Tongue (tissue), 3 donors: ENCODE measurements at places on chromosomes 7 and 10. TPM values are rescaled to one million over a fixed set of nuclear protein-coding genes. Genes with fewer than 3 reads are reported as not detected.

DNA sequence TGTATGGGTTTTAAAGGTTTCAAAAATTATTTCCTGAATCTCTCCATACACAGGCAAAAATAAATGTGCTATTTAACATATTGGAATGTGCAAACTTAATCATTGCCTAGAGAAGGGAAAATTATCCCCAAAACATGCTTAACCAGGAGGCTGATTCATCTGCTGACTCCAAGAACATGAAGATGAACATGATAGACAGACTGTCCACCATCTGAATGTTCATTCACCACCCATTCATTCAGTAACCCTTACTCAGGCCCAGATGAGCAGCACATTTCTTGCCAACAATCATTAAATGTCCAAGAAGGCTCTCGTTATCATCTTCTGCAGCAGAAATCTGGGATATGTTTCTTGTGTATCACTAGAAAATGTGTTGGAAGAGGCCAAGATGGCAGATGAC, 110.6 kb downstream of the PPP1R9A start:
- DNase-seq, result no peak

DNA sequence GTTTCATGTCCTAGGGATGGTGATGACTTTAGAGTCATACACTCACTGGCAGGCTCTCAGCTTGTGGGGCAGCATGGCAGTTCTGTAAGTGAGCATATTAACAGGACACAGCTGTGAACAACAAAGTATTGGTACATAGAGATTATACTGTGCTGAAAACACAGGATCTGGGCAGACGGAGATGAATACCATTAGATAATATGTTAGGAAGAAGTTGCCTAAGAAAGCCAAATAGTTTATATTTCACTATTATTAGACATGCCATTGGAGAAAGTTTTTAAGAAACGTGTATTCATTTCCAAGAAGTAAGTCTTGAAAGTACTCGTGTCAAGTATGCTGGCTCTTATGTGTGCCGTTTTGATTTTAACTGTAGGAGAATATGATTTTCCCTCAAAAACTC, 274.5 kb downstream of the INHBA start:
- peak; percentile 12 for DNase-seq

GRCh38 chr10:129773359-129773990, 190.6 kb downstream of the EBF3 start:
- no peak for DNase-seq

DNA sequence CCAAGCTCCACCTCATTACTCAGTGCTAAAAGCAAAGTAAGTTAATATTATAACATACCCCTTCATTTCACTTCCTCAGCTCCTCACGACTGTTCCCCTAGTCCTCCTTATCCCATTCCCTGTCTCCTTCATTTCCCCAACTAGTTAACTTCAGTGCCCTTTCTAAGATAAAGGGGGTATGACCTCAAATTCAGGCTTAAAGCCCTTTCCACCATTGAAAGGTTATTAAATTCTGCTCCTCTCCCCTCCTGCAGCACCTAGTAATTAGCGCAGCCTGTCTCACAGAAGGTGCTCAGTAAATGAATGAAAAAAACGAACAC, 1.0 kb downstream of the CRPPA start:
- DNase-seq, result no peak

GRCh38 chr7:77403957-77404356, 12.2 kb downstream of the GSAP start:
- DNase-seq, result no peak

GRCh38 chr10:42976351-42977031, 100.4 kb upstream of the RET start:
- DNase-seq, result no peak

- DNase-seq, result no peak
These were observed 102.4 kb downstream of the HIPK2 start for GRCh38 chr7:139675127-139676125.

- no peak for DNase-seq
These were observed 117.2 kb downstream of the ACTR3B start for GRCh38 chr7:152876749-152877148.

- peak; percentile 79 for DNase-seq
These were observed 45.3 kb upstream of the ZMIZ1 start for GRCh38 chr10:79023240-79024162.

DNA sequence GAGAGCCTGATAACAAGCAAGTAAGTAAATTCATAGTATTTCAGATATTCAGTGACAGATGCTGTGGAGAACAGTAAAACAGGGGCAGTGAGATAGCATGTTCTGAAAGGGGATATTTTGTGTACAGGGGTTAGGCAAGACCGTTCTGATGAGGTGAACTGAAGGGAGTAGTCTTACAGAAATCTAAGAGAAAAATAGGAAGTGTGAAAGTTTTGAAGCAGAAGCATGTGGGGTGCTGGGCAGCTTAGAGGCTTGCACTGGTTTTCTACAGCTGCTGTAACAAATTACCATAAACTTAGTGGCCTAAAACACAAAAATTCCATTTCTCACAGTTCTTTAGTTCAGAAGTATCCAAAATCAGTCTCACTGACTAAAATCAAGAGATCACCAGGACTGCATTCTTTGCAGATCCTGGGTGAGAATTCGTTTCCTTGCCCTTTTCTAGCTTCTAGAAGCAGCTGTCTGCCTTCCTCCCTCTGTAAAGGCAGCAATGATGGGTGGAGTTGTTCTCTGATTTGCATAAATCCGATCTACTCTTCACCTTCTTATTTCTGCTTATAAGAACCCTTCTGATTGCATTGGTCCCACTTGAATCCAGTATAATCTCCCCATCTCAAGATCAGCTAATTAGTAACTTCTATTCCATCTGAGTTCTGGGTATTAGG, 7.5 kb upstream of the KLF14 start:
- no peak for DNase-seq

GRCh38 chr10:87658321-87658795, 1.3 kb upstream of the PAPSS2 start:
- DNase-seq, result peak; percentile 53

- DNase-seq, result peak; percentile 5
These were observed 30.6 kb downstream of the GARS1 start for GRCh38 chr7:30625283-30625682.

DNA sequence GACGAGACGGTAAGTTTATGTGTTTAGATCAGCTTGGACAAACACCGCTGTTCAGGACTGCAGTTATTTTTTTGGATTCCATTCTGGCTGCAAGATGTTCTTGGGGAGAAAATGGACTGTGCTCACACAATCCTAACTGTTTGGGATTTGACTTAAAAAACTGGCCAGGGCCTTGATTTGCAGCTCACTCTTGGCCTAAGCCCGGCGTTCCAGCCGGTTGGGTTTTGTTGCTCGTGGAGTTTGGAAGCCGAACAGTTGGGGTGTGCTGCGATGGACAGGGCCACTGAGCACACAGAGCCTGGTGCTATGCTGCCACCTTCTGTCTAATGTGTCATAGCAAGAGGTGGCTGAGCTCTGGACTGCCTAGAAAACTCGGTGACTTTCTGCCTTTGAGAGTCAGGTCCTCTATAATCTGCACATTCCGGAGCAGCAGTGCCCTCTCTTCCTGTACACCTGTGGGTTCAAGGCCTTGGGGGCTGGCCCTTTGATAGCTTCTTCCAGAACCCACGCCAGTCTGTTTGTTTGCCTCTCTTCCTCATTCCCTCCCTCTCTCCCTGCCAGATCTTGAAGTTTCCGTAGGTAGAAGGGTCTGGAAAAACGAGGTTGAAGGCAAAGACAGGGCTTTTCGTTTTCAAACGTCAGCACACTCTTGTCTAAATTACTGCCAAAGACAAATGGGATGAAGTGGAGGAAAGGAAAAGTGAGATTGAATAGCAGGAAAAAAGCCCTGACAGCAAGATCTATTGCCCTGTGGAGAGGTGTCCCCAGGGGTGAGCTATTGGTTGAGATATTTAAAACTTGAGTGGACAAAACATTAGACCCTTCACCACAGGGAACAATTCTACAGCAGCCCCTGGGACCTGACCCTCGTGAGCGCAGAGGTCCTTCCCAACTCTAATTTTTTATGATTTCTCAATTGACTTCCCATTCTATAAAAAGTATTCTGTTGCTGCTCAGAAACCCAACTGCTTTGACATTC, 167.5 kb upstream of the HABP2 start:
- DNase-seq, result peak; percentile 97

GRCh38 chr7:127794136-127794535, 142.1 kb downstream of the SND1 start:
- no peak for DNase-seq

DNA sequence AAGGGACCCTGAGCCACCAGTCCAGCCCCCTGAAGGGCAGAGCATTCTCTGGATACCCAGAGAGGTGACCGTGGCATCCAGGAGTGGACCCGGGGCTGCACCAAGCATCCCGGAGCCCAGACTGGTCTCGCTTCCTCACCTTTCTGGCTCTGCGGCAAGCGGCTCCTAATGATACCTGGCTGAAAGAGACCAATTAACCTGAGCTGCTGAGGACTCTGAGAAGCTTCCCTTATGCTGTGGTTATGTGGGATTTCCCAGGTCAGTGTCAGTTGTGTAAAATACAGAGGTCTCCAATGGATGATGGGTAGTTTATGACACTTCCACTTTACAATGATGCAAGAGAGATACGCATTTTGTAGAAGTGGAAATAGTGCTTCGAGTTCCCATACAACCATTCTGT, 51.5 kb downstream of the PFKFB3 start:
- no peak for DNase-seq

- no peak for DNase-seq
These were observed 11.0 kb downstream of the HIBADH start for GRCh38 chr7:27651702-27652101.

GRCh38 chr10:107618504-107618994, 454.0 kb upstream of the SORCS1 start:
- no peak for DNase-seq

DNA sequence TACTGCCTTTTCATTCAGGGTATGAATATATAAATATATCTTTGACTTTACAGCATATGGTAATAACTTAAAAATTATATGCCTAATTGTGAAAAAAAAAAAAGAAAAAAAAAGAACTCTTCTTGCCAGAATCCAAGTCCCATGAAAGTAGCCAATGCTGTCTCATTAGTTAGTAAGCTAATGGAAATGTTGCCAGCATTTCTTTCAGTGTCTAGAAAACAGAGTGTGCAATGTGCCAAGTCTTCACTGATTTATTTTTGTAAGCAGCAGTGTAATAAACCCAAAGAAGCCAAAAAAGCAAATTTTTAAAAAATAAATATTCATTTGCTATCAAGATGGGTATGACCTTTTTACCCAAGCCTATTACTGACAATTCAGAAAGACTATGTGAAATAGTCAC, 31.1 kb upstream of the LRRN3 start:
- DNase-seq, result no peak

- DNase-seq, result peak; percentile 16
These were observed 67.3 kb upstream of the NPY start for GRCh38 chr7:24216576-24217125.

GRCh38 chr7:232410-233248, 40.3 kb downstream of the FAM20C start:
- DNase-seq, result peak; percentile 41

DNA sequence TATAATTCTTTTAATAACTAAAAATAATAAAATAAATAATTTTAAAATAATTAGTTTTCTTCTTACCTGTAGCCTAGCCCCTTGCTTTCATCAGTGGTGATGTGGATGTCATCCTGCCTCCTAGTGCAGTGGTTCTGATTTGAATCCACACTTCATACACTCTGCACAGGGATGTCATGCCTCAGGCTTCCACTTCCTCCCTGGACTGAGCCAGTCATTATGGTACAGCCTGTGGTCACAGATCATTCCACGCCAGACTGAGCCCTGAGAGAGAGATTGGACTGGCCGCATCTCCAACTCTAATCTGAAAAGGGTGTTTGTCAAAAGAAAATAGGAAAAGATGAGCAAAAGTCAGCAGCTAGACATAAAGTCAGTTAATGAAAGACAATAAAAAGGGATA, 436.2 kb upstream of the IGFBP3 start:
- DNase-seq, result no peak

DNA sequence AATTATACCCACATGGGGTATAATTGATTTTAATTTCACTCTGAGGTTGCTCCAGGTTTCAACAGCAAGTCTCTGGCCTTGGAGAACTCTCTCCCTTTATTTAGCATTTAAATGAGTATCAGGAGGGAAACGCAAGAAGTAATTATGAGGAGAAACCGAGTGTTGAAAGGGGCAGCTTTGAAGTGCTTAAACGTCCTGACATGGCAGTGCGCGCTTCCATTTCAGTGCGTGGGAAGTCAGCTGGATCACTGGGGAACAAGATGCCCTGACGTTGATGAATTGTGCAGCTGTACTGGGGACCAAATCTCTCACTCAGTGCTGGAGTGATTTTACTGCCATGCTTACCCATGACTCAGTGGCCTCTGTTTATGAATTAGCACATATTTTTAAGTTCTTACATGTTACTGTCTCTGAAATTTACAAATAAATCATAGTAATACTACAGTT, 106.0 kb upstream of the PRR15 start:
- peak; percentile 66 for DNase-seq

DNA sequence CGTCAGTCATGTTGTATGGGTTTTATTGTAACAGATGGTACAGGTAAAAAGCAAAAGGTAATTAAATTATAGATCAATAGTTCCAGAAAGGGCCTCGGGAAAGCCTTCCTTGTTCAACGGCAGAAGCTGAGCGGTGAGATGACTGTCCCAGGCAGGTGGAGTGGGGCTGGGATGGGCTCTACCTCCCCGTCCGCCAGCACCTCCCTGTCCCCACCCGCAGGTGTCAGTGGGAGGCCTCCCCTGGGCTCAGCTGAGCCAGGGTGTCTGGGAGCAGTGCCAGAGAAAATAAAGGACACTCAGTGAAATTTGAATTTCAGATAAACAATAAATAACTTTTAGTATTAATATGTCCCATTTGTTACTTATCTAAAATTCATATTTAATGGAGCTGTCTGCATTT, 58.9 kb downstream of the CLRN3 start:
- no peak for DNase-seq

DNA sequence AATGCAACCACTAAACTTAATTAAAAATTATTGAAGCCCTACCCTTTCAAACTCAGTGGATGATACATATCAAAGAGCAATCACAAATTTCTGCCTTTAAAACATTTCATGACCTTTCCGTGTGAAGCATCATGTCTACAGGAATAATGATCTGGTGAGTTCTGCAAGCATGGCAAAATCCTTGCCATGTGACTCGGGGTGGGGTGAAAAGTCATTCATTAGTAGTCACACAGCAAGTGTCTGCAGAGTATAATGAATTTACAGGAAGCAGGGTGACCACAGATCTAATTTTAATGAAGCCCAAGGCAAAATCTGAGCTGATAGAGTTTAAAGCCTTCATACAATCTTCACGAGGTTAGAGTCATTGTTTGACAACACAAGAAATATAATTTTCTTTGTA, 351.9 kb downstream of the THSD7A start:
- no peak for DNase-seq

The SPDYE2B gene
- not detected for total RNA-seq

The CAV2 gene
- 85.3 TPM for total RNA-seq

The DYDC2 gene
- not detected for total RNA-seq

The ASIC3 gene
- 0.51 TPM for total RNA-seq

The INHBA gene
- total RNA-seq, result 5.5 TPM

The CYP3A4 gene
- not detected for total RNA-seq

The CALML5 gene
- 0.41 TPM for total RNA-seq

The ST8SIA6 gene
- 2.9 TPM for total RNA-seq

The DLX6 gene
- total RNA-seq, result not detected

The CYP2C9 gene
- 12.3 TPM for total RNA-seq

The ZNF282 gene
- total RNA-seq, result 26.2 TPM

The CPXM2 gene
- 7.8 TPM for total RNA-seq

The XRCC2 gene
- 3.8 TPM for total RNA-seq

The FRMD4A gene
- 29.5 TPM for total RNA-seq

The GPC2 gene
- total RNA-seq, result 5.7 TPM
